ENCODE measurements at places on chromosomes 5 and 9.

DNA sequence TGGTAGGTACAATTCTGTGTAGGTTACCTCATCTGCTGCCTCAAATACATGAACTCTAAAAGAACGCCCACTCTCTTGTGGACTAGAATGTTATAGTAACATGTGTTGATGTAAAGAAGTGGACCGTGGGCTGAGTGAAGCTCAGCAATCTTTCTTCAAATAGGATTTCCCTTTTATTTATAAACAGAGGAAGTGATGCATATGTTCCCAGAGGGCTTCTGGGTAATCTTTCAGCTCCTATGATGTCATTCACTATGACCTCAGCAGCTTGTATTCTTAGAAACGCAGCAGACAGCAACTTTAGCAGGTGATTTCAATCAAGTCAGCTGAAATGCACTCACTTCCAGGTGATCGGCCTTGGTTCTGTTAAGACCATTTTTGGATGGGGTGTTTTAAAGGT is 14.4 kb downstream of the F2RL2 start:
- no peak for DNase-seq

- DNase-seq = no peak
Measured at GRCh38 chr5:106907979-106908378, 762.8 kb downstream of the EFNA5 start.

DNA sequence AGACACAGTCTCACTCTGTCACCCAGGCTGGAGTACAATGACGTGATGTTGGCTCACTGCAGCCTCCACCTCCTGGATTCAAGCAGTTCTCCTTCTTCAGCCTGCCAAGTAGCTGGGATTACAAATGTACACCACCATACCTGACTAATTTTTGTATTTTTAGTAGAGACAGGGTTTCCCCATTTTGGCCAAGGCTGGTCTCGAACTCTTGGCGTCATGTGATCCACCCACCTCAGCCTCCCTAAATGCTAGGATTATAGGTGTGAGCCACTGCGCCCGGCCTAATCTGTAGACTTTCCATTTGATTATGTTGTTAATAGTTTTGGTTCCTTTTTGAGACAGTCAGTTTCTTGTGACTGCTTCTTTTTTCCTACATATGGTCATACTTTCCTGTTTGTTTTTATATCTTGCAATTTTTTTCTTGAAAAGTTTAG is 31.0 kb downstream of the MTREX start:
- DNase-seq = peak; percentile 14

DNA sequence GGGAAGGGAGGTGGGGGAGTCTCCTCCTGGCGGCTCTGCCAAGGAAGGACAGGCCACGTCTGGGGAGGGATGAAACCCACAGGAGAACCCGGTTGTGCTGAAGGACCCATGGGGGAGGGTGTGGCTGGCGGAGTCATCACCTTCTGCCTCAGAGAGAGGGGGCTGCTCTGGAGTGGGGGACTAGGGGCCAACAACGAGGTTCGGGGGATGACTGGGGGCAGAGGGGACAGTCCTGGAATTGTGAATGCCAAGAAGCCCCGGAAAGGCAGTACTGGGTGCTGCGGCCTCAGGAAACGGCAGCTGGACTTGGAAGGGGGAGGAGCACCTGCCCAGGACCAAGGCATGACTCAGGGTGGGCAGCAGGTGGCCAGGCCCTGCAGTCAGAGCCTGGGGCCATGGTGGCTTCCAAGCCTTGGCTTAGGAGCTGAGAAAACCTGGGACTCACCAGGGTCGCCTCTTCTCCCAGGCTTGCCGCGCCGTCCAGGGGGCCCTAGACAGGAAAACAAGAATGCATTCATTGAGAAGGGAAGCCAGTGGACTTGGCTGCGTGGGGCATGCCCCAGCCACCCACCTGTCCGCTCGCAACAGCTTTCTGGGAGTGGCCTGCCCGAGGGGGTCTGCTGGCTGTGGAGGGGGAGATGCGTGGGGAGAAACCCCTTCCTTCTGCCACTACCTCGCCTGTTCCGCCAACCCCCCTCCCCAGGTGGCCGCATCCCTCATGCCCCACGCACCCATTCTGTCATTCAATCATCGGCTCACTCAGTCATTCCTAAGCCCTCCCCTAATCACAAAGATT is 74.0 kb upstream of the PHYKPL start:
- no peak for DNase-seq

DNA sequence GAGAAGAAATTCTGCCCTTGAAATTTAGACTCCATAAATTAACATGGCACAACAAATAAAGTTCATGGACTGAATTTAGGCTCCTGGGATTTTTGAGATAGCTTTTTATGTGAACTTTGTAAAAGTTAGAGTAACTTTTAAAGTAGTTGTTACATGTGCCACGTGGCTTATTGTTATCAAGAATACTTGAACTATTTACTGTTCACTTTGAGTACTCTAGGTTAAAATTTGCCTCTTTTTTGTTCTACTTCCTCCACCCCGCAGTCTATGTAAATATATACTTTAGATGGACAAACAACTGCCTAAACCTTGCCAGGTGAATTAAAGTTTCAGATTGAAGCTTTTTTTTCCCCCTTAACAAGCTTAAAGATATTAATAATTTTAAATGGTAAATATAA is 457.9 kb downstream of the RAB3C start:
- DNase-seq = no peak

DNA sequence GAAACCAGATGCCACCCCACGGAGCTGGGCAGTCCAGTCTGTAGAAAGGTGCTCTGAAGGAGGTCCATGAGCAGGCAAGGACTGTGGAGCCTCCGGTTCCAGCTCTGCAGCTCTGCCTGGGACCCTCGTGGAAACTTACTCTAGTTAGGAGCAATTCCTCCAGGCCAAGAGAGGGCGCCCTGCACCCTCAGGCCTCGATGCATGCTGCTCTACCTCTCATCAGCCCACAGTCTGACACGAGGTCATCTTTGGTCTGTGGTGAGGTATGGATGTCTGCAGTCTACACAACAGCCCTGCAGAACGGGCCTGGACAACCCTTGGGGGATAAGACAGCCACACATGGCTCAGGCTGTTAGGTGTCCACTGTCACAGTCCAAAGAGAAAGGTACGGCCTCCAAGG is 50.6 kb upstream of the UBTD2 start:
- DNase-seq = no peak

GRCh38 chr5:156824800-156825199 is 25.3 kb upstream of the PPP1R2B start:
- DNase-seq = peak; percentile 72

GRCh38 chr5:9653811-9654210 is 23.7 kb upstream of the TAS2R1 start:
- DNase-seq = peak; percentile 93

- DNase-seq = no peak
Measured at GRCh38 chr5:170075696-170076095, 30.0 kb upstream of the FOXI1 start.

DNA sequence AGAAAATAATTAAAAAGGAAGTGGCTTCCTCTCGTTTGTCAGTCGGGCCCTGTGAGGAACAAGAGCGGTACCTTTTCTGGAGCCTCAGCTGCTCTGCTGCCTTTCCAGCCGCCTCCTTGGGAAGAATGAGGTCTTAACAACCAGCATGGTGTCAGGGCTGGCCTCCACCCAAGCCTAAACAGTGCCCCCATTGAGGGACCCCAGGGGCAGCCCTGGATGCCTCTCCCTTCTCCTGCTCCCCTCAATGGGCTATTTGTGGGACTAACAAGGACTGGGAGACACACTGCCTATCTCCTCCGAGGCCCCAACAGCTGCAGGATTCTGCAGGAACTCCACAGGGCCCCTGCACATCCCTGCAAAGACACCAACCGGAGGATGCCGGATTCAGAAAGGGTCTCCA is 155.4 kb upstream of the MAP3K1 start:
- no peak for DNase-seq

DNA sequence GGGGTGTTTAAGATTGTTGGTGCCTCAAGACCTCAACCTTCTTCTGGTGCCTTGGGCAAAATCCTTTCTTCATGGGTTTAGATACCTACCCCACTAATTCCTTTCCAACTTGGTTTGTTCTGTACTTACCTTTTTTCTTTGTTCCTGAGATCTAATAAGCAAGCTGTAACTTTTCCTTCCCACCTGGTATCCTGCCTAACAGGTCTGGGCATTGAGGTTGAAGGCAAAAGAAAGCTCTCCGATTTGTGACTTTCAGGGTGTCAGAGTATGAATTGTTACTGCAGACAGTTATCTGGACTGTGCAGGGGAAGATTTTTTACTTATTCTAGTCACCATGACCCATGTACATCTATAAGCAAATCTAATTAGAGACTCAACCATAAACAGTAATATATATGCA is 162.6 kb upstream of the DMRT1 start:
- DNase-seq = no peak

GRCh38 chr5:73896097-73896496 is 270.1 kb downstream of the ARHGEF28 start:
- no peak for DNase-seq

GRCh38 chr5:62562867-62563266 is 15.8 kb upstream of the LRRC70 start:
- DNase-seq = no peak

DNA sequence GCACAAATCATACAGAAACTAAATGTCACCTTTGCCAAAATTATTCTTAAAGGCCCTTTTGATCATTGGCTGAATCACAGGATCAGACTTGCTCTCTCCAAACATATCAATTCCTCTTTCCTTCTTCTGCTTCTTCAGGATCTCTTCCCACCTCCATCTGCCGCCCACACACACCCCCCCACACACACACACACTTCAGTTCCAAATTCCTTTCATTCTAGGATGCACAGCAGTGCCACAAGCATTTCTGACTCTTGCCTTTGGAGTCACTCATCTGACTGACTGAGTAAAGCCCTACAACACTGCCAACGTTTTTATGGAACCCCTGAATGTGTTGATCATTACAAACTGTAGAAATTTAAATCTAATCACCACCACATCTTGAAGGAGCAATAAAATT is 22.9 kb downstream of the DNAH5 start:
- peak; percentile 68 for DNase-seq

DNA sequence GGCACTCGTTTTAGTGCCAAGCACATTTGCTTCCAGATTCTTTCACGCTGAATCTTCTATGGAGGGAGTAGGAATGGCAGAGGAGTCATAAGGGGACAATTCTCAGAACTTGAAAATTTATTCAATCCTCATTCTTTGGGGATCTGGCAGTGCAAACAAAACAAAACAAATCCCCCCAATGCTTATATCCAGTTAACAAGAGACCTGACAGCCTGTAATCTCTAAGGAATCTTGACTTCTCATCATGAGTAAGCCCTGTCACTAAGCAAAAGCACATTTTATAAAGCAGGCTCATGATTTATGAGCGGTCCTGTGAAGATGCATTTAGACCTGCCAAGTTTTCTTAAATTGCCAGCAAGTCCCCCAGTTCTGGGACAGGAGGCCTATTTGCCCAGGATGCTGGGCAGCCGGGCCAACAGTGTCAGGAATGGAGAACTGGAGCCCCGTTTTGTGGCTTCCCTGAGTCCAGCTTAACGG is 513.9 kb downstream of the CTNND2 start:
- DNase-seq = no peak

Measured in AG10803 (cell line).